Nucleus accumbens (tissue), 56 donors: ENCODE measurements at places on chromosomes 6 and 20.

- DNase-seq = no peak
Measured at GRCh38 chr6:108295676-108296075, 822 bp downstream of the AFG1L start.

DNA sequence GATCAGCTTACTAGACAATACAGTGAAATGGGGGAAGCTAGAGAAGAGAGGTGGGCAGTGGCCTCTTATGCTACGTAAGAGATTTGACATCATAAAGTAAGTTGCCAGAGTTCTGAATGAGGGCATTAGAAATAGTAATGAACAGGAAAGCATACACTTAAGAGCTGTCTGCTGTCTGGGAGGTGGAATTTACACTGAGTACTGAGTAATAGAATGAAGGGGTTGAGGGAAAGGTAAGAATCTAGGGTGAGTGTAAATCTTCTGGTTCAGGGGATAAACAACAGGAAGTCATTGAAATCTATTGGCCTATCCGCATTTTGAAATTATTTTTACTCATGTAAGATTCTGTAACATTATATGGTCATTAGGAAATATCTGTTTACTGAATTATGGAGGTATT, 35.8 kb downstream of the HLA-DMB start:
- DNase-seq = no peak

DNA sequence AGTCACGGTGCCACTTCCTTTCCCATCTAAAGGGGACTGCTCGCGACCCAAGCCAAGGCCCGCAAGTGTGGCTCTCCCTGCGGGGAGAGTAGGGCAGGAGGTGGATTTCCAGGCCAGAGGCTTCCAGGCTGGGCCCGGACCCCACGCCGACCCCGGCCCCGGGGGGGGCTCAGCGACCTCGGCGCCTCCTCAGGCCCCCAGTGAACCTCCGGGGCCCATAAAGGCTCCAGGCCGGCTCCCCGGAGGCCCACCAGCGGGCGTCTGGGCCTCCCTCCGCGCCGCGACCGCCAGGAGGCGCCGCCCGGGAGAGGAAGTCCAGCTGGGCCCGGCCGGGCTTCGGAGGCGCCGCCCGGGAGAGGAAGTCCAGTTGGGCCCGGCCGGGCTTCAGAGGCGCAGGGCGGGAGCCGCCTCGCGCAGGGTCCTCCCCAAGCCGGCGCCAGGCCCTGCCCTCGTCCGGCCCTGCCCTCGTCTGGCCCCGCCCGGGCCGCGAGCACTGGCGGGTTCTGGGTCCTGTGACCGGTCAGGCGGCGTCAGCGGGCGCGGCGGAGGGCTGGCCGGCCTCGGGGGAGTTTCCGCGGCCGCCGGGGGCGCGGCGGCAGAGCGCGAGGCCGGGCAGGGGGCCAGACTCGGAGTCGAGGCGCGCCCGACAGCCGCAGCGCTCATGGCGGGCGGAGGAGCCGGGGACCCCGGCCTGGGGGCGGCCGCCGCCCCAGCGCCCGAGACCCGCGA, at the start of gene RAB32:
Gene RAB32 (plus strand): TSS at position 623 of the 729 bp plus-strand sequence. CDS start 39 bp downstream, at position 662.
- peak; percentile 74 for DNase-seq

- DNase-seq = no peak
Measured at GRCh38 chr6:43725643-43726580, 38.3 kb upstream of the MRPS18A start.

- no peak for DNase-seq
Measured at GRCh38 chr6:46715141-46715540, 20.0 kb downstream of the PLA2G7 start.

GRCh38 chr6:17847203-17847760, 140.2 kb downstream of the KIF13A start:
- DNase-seq = no peak

- no peak for DNase-seq
Measured at GRCh38 chr20:47246061-47246777, 110.3 kb downstream of the ZMYND8 start.

DNA sequence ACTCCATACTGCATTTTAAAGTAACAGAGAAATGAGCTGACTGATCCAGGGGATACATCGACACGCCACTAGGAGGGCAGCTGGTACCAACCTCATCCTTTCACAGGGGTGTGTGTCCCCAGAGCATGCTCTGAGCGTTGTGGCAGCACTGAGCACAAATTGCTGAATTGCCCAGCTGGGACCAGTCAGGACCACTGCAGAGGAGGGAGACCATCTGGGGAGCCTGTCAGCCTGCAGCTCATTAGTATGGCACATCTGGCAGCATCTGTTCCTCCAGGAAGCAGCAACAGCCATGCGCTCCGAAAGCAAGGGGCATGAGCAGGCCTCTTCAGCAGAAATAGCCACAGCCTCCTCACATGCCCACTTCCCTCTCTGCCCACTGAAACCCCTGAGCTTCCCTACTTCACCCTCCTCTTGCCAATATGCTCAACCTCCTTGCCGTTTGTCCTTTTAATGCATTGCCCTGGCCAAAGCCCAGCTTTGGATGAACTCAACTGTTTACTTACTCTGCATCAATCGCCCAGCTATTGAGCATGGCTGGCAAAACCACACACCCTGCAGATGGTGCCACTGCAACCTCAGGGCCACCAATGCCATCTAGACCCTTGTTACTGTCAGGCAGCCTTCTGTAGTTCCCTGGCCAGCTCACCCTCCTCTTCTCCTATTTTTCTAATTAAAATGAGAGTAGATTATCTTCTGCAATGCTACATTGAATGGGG, 77.6 kb upstream of the NEDD9 start:
- no peak for DNase-seq

DNA sequence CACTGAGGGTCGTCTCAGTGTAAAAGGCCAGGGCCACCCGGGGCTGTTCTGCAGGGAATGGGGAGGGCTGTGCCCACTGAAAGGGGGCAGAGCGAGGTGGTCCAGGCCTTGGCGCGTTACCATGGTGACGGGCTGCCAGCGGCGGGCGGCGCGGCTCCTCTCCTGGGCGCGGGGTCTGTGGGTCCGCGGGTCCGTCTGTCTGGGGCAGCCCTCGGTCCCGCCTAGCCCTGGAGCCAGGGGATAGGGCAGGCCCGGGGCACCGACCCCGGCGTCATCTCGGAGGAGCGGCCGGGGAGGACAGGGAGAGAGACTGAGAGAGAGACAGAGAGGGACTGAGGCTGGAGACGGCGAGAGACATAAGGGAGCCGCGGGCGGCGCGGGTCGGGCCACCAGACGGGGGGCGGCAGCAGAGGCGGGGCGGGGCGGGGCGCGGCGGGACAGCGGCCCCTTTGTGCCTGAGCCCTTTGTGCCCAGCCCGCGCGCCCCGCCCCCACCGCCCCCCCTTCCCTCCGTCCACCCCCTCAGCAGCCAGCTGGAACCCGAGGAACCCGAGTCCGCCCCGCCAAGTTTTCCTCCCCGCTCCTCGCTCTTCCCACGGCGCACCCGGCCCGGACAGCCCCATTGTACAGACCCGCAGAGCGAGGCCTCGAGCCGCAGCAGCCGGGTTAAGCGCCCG, at the start of gene KIAA1755:
Gene KIAA1755 (minus strand): TSS at position 358 of the 676 bp plus-strand sequence. CDS start 235 bp downstream, at position 123.
- DNase-seq = peak; percentile 71

- no peak for DNase-seq
Measured at GRCh38 chr6:105774247-105774646, 311.9 kb upstream of the PRDM1 start.

GRCh38 chr6:32353348-32353747, 18.4 kb downstream of the TSBP1 start:
- DNase-seq = no peak

DNA sequence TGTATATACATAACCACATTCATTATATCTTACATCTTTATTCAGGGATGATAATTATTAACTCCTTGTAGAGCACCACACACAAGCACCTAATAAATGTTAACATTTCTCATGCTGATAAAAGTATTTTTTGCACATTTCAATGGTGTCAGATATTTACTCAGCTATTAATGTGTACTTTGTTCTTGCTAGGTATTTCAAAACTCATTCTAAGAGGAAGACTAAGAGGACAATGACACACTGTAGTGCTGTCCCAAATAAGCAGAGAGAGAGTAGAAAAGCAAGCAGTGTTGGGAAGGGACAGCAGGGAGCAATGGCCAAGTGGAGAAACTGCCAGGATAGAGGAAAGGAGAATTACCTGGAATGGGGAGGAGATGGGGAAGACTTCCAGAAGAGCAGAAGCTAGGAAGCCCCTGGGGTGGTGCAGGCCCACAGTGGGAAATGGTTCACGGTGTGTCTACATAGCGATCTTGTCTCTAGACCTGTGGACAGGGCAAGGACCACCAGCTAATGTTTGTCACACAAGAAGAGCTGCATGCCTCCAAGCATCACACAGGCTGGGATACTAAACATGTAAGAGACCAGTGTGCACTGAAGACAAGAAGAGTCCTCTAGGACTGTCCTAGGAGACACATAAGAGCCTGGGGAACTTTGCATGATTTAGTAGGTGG, 55.3 kb downstream of the RARS2 start:
- DNase-seq = no peak

GRCh38 chr6:54112151-54112650, 958 bp downstream of the MLIP start:
- DNase-seq = no peak

DNA sequence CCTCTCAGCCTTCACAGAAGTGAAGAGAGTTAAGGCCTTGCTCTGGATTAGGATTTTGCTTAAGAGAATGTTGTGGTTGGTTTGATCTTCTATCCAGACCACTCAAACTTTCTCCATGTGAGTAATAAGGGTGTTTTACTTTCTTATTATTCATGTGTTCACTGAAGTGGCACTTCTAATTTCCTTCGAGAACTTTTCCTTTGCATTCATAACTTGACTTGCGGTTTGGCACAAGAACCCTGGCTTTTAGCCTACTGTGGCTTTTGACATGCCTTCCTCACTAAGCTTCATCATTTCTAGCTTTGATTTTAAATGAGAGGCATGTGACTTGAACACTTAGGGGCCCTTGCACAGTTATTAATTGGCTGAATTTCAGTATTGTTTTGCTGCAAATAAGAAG, 166.1 kb upstream of the OPRM1 start:
- no peak for DNase-seq

DNA sequence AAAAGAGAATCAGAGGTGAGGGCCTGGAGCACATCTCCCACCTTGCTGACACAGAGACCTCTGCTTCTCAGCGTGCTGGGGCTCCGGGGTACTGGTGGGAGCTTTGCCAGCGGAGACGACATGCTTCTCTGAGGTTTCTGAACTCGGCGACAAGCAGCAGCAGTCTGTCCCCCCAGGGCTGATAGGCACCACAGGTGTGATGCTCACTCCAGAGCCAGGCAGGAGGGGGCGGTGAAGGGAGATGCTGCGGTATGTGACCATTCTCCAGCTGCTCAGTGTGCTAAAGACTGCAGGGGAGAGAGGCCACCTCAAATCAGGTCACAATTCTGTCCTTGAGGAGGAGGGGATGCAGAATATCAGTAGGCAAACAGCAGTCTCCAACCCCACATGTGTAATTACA, 219.9 kb downstream of the ALDH8A1 start:
- no peak for DNase-seq

DNA sequence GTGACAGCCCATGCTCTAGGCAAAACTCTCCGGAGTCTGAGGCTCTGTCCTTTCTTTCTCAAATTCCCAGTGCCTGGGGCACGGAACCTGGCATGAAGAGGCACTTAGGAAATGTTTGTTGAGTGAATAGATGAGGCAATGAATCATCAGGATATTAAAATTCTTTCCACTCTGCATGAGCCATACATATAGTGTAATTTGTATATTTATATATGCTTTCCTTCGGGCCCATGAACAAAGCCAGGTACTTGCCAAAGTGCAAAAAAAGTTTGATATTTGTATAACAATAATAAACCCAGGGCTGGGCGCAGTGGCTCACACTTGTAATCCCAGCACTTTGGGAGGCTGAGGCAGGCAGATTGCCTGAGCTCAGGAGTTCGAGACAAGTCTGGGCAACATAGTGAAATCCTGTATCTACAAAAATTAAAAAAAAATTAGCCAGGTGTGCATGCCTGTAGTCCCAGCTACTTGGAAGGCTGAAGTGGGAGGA, 212.3 kb upstream of the ZNF217 start:
- DNase-seq = no peak

DNA sequence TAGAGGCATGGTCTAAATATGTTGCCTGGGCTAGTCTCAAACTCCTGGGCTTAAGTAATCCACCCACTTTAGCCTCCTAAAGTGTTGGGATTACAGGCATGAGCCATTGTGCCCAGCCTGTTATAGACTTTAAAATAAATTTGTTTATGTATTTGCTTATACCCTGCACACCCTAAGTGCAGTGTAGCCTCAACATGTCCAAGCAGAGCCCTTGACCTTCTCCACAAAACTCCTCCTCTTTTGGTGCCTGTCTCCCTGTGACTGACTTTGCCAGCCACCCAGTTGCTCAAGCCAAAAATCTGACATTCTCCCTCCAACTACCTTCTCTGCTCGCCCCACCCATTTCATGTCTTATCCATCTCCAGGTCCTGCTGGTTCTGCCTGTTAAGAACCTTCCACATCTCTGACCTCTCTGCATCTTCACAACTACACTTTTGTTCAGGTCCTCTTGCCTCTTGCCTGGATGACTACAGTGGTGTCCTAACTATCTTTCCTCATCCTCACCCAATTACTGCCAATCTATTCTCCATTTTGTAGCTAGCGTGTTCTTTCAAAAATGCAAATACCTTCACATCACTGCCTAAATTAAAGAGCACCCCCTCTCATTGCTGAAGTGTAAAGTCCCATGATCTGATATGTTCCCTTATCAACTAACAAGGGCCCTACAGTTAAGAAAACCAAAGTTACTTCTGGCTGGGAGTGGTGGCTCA, 11.2 kb upstream of the KIFC1 start:
- DNase-seq = no peak

- no peak for DNase-seq
Measured at GRCh38 chr6:133501675-133502270, 260.6 kb downstream of the EYA4 start.
